ENCODE measurements at places on chromosomes 1 and 21.

DNA sequence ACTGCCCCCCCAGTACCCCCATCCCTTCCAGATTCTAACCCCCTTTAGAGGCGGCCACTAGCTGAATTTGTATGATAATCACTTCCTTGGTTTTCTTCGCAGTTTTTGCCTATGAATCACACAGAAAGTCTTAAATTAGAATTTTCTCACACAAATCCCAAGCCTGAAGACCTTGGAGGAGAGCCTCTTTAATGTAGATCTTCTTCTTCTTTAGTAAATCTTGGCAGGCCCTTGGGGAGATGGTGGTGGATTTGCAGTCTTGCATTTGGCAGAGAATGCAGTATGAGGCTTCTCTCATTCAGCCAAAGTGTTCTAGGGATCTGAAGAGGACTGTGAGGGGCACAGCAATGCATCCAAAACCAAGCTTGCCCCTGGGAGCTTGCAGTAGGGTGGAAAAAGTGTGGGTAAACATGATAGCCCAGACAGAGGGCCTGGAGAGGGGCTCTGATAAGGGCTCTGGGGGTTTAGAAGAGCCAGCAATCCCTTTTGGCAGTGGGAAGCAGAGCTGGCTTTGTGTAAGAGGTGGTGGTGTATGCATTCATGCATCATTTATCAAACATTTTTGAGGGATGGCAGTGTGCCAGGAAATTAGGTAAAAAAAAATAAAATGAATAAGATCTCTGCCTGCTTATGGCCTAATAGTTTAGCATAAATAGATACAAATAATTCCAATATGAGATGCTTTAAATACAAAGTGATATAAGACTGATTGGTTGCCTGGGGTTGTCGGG, 7.7 kb upstream of the CDC42 start:
- DNase-seq, result no peak

GRCh38 chr1:57824535-57824934, 400.7 kb upstream of the DAB1 start:
- peak; percentile 5 for DNase-seq

DNA sequence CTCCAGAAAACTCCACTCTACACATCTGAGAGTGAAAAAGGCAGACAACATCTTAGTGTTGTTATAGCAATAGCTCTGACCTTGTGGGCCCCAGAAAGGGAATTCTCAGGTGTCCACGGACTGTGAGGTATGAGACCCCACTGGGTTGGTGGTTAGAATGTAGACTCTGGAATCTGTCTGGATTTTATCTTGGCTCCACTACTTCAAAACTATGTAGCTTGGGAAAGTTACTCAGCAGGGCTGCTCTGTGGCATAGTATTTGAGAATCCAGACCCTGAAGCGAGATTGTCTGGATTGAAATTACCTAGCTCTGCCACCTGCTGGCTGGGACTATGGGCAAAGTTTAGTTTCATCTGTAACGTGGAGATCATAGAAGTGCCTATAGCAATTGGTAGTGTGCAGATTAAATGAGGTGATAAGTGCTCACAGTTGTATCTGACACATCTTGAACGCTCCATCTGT, 25.8 kb downstream of the PRDM2 start:
- DNase-seq, result no peak

DNA sequence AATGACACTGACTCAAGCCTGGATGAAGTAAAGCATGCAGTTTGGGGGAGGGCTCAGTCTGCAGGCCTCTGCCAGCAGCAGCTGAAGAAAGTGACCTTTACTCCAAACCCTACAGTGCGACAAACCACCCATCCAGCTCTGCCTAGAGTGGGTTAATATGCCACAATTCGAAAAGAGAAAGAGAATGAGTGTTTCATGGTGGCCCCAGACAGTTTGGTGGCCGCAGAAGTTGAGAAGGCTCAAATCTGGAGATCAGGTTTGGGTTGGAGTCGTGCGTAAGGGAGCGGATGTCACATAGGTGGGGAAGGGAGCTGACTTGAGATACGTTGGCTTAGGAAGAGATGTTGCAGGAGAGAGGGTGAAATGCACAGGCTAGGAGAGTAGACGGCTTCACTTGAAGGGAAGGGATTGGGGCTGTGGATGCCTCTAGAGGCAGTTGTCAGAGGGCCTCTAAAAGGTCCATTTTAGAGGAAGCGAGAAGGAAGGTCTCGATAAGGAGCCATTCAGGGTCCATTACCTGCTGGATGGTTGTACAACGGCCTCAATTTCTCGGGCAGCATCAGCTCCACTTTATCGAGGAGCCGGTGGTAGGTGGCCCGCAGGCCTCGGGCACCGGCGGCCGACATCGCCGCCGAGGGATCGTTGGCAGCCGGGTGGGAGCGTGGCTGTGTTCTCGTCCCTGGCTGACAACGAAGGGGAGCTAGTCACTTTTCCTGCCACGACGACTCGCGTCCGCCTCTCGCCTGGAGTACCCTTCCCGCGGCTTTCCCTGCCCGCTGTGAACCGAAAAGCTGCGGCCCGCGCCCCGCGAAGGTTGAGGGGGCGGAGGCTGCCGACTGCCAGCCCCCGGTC, 1.0 kb upstream of the DCAF6 start:
- DNase-seq, result no peak

DNA sequence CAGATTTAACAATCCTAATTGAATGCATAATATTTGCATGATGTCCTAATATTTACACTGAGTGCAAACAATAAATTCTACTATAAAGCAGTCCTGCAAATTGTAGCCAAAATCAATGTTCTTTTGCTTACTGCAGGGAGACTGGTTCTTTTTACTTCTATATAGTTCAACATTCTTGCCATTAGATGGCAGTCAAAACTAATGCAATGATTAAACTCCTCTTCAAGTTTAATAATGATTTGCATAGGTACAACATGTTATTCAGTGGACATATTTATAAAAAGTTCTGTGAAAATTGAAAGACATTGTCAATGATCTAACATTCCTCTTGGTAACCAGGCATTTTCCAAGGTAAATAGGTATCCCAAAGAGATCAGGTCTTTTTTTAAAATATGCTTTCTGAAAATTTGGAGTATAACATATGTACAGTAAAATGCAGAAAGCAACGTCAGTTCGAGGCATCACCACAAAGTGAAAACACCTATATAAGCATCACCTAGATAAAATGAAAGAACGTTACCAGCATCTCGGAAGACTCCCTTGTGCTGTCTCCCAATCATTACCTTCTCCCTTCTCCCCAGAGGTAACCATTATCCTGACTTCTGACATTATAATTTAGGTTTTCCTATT, 9.8 kb upstream of the FNBP1L start:
- DNase-seq, result no peak
